Fibroblast of lung (primary cell): ENCODE measurements at places on chromosomes 2 and 18. TPM values are rescaled to one million over a fixed set of nuclear protein-coding genes. Genes with fewer than 3 reads are reported as not detected.

The HRH4 gene
- total RNA-seq, result under 0.01 TPM in 2 replicates

The SP140L gene
- 9.8 and 10.9 TPM in 2 replicates for total RNA-seq

The ALPP gene
- total RNA-seq, result not detected in 2 replicates

The SERPINB12 gene
- not detected in 2 replicates for total RNA-seq

The MRPS5 gene
- total RNA-seq, result 50.8 and 61.1 TPM in 2 replicates

The LTBP1 gene
- 190 and 324 TPM in 2 replicates for total RNA-seq

The ICOS gene
- not detected in 2 replicates for total RNA-seq

The CFAP221 gene
- 0.26 TPM in 1 of 2 replicates, not detected in the other for total RNA-seq

The RAB6C gene
- total RNA-seq, result not detected in 2 replicates

The ERBB4 gene
- total RNA-seq, result under 0.01 and 0.17 TPM in 2 replicates

The PLGLB1 gene
- total RNA-seq, result 0.26 and 0.99 TPM in 2 replicates

The TBR1 gene
- total RNA-seq, result not detected in 2 replicates

The NMUR1 gene
- total RNA-seq, result under 0.01 and 0.50 TPM in 2 replicates
